ENCODE measurements at places on chromosomes 16 and 17.

DNA sequence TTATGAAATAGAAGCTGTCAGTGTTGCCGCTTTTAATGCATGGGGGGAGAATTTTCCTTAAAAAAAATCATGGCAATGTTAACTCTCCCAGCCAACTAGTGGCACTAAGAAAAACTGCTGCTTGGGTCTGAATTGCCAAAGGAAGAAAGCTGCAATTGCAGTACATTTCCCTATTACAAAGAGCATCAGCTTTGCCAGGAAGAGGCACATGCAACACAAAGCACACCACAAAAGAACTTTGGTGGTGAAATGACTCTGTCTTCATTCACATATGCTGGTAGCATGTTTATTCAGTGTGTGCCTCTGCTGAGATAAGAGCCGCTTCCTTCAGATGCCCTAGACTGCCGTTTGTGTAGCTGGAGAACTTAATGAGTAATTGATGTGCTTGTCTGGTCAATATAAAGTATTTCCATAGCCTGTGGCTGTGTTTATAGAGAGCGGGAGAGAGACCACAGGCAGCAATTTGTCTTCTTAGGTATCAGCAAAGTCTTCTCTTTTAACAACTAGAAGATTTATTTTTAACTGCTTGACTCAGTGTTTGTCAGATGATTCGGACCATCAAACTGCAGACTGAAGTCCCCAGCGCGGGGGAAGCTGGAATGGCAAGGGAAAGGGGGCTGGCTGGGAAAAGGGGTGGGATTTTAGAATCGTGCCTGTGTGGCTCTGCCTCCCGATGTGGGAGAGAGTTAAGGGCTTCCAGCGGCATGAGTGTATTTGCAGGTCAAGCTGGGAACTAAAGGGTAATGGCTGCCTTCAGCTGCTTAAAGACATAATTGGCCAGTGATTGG is 115.1 kb downstream of the MRTFB start:
- peak; percentile 71 for DNase-seq

DNA sequence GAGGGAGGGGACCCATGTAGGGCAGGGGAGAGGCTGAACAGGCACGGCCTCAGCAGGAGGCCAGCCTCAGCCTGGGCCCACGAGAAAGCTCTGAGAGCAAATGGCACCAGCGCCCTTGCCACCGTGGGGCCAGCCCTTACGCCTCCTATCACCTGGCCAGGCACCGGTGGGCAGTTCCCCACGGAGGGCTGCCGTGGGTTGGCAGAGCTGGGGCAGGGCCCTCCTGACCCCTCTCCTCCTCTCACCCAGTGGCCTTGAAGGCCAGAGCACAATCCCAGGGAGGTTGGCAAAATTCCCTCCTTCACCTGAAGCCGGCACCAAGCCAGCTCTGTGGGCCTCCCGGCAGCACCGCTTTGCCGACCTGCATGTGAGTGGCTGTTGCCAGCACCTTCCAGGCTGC is 53.1 kb upstream of the ENPP7 start:
- no peak for DNase-seq

- DNase-seq: no peak
Measured at GRCh38 chr17:526425-526824, 173.8 kb upstream of the RPH3AL start.

GRCh38 chr16:83994087-83994486 is 26.0 kb downstream of the NECAB2 start:
- DNase-seq: peak; percentile 84

- peak; percentile 94 for DNase-seq
Measured at GRCh38 chr16:14501331-14502255, 128.5 kb downstream of the PARN start.

GRCh38 chr17:7972131-7972785 is 30.2 kb upstream of the GUCY2D start:
- no peak for DNase-seq

- DNase-seq: peak; percentile 25
Measured at GRCh38 chr17:66123163-66123562, 68.8 kb downstream of the CEP112 start.

DNA sequence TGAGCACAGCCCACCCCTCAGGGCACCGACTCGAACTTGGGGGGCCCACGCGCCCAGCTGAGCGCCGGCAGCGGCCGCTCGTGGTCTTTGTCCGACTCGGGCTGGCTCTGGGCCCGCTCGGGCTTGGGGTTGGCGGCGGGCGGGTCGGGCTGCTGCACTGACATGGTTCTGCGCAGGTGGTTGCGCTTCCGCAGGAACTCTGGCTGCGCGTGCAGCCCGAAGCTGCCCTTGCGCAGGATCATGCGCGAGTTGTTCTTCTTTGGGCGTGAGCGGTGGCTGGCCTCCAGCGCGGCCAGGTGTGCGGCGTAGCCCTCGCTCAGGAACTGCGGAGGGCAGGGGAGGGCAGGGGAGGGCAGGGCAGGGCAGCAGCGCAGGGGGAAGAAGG is 11.1 kb downstream of the PIMREG start:
- DNase-seq: peak; percentile 55

DNA sequence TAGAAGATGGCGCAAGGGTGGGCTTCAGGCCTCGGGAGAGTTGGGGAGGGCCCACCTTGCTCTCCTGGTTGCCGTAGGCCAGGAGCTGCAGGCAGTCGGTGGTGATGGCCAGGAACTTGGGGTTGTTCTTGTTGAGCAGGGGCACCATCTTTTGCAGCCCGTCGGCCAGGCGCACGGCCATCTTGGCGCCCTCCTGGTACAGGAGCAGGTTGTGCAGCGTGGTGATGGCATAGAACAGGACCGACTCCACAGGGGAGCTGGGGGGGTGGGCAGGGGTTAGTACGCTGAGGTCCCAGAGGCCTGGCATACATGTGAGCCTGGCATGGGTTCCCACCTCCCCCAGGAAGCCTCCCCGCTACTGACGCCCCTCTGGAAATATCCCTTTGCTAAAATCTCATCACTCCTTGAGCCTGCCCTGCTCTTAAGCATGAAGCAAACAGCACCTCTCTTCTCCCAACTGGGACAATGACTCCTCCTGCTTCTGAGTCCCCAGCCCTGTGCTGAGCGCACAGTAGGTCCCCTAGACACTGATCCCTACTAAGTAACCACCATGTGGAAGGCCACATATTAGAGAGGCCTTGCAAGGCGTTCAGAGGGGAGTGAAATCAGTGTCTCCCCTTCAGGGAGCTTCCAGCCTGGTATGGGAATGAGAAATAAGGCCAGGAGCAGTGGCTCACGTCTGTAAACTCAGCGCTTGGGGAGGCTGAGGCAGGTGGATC is 19.0 kb downstream of the JUP start:
- DNase-seq: no peak

DNA sequence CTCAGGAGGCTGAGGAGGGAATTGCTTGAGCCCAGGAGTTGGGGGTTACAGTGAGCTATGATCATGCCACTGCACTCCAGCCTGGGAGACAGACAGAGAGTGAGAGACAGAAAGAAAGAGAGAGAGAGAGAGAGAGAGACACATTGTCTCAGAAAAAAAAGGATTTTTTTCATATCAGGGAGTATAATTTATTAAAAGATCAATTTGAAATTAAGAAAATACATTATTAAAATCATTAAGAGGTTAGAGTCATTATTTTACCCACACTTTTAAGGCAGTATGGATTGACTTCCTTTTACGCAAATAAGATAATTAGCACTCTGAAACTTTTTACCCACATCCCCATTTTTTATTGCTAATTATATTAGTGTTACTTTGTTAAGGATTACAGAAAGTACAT is 804.3 kb downstream of the CDH11 start:
- no peak for DNase-seq

DNA sequence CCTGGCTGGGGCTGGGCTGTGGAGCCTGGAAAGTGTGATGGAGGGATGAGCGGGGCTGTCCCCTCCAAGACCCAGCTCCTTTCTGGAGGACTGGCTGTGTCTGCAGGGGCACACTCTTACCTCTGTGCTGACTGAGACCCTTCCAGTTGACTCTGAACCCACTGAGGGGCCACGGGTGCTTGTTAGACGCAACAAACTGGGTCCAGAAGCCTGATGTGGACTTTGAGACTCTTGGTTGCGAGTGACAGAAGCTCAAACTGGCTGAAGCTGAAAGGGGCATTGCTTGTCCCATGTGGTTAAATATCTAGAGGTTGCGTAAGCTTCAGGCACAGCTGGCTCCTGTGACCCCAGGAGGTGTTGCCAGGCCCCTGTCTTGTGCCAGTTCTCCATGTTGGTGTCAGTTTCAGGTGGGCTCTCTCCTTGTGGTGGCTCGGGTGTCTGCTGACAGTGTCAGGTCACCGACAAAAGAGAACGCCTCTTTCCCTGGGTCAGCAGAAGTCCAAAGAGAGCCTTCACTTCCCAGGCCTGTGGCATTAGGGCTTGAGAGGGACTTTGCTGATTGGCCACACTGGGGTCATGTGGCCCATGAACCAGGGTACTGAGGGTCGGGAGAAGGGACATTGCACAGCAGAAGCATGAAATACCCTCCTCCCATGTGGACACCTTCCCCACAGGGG is 16.7 kb downstream of the ADCY7 start:
- no peak for DNase-seq

DNA sequence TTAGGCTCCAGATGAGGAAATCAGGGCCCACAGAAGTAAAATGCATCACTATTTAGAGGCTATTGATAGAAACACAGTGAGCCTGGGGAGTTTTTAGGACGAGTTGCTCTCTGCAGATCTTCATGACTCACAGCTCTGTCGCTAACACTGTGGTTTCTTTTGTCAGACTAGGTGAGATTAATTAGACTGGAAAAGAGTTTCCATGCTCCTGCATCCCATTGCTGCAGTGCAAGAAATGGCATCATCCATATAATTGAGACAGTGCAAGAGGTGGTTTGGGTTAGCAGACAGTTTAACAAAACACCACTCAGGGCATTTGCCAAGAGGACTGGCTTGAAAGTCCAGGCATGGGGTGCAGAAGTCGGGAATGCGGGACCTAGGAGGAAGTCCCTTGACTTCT is 198.8 kb upstream of the CACNG5 start:
- DNase-seq: peak; percentile 51

DNA sequence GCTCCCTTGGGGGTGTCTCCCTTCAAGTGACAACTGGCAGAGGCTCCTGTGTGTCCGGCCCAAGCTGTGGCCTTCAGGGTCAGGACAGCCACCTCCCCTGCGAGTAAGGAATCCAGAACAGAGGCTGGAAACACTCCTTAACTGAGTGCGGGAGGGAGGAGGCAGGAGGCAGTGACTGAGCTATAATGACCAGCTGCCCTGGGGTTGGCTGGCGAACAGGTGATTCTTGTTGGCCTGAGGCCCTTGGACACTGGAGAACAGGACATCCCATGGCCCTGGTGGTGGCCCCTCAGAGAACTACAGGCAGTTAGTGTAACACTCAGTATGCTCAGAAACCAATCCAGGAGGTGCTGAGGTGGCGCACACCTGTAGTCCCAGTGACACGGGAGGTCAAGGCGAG is 9.4 kb upstream of the SNAI3 start:
- no peak for DNase-seq

- DNase-seq: no peak
Measured at GRCh38 chr17:40702271-40702670, 1.3 kb downstream of the KRT24 start.

DNA sequence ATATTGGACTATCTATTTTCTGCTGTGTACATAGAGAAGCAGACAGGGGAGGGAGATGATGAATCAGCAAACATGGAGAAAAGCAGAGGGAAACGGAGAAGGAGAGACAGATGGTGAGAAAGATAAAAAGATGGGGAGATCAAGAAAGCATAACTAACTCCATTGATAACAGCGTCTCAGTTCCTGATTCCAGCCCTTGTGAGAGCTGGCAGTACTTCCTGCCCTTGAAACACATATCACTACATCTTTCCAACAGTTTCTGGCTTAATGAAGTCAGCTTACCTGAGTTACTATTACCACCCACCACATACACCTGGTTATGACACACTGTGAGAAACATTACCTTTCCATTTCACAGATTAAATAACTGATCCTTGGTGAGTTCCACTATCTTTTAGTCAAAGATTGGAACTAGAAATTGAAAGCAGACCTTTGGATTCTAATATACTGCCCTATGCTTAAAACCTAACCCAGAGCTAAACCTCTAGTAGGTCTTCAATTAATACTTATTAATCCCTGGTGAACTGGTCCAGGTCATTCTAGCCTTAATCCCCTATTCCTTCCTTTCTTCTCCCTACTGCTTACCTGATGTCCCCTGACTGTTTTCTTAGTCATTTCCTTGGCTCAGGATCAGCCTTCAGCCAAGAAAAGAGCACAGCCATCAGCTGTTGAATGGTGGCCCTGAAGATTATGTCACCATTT is 346.6 kb upstream of the CCL2 start:
- no peak for DNase-seq

GRCh38 chr17:42407289-42407836 is 15.7 kb downstream of the CAVIN1 start:
- DNase-seq: peak; percentile 64

DNA sequence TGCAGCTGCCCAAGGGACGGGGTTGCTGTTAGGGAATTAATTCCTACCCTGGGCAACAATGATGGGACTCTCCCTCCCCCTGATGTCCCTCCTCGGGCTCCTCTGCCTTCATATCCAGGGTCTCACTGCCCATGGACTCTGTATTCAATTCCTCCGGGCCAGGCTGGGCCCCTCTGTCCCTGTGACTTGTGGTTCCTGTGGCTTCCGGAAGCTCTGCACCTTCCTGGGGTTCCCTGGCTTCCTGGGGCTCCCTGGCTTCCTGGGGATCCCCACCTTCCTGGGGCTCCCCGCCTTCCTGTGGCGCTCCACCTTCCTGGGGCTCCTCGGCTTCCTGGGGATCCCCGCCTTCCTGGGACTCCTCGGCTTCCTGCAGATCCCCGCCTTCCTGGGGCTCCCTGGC is 35.2 kb downstream of the SRL start:
- DNase-seq: no peak

DNA sequence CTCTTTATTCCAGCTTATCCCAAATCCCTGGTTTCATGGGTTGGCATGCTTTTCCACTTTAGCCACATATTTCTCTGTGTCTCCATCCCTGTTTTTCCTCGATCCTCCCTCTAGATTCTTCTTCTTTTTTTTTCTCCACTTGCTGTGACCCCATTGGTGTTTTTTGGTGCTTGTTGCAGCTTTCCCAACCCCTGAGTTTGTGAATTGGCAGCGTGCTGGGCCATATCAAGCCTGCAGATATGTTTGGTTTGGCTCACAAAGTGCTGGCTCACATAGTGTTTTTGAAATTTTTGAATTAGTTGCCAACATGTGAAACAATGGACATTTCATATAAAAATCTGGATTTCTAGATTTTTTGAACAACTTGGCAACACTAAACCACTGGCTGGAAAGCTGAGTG is 8.8 kb downstream of the GPR139 start:
- no peak for DNase-seq

GRCh38 chr16:82776470-82777146 is 149.8 kb downstream of the CDH13 start:
- DNase-seq: no peak

DNA sequence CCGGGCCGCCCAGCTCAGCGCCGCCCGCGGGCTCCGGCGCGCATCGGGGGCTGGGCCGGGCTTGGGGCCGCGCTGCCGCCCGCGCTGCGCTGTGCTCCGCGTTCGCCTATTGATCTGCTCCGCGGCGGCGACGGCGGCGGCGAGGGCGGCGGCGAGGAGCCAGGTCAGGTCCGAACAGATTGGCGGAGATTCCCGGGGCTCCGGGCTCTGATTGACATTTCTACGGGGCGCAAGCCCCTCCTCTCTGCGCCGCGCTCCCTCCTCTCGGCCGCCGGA is 559 bp downstream of the IRX3 start:
- DNase-seq: peak; percentile 90

GRCh38 chr16:53528797-53529196 is 25.8 kb upstream of the AKTIP start:
- DNase-seq: no peak

- no peak for DNase-seq
Measured at GRCh38 chr17:42130310-42130936, 7.8 kb downstream of the HSPB9 start.

GRCh38 chr17:36130346-36130745 is 26.7 kb downstream of the CCL4 start:
- DNase-seq: no peak

GRCh38 chr17:51085150-51085805 is 35.4 kb downstream of the SPAG9 start:
- DNase-seq: peak; percentile 18
